SJSA1 (cell line): ENCODE measurements at places on chromosomes 6 and 20.

GRCh38 chr6:7047128-7047527 is 60.6 kb upstream of the RREB1 start:
- no peak for DNase-seq

DNA sequence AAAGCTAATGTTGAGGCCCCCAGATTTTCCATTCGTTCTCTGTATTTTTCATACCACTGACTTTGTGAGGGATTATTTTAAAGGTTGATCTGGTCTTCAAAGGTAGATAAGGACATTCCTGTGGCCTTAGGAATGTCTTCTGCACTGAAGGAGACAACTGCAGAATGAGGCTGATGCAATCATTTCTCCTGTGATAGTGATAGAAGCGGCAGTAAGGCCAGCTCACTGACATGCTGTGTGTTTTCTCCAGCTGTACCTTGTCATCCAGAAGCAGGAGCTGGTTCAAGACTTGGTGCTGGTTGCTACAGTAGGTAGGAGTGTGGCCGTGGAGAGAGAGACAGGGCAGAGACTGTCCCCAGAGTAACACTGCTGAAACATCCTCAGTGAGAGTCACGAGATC is 53.8 kb downstream of the DCBLD1 start:
- DNase-seq = no peak

DNA sequence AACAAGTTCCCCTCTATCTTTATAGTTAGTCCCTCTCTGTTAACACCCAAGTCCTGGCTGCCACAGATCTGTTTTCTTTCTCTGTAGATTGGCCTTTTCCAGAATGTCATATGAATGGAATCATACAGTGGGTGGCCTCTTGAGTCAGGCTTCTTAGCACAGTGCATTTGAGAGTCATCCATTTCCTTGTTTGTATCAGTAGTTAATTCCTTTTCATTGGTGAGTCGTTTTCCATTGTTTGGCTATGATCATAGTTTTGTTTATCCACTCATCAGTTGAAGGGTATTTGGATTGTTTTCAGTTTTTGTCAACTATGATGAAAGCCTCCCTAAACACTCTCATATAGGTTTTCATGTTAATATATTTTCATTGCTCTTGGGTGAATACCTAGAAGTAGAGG is 248.3 kb downstream of the ARID1B start:
- DNase-seq = no peak

GRCh38 chr20:1327827-1328679 is 886 bp downstream of the SDCBP2 start:
- DNase-seq = peak; percentile 31

GRCh38 chr6:94636780-94637385 is 940.5 kb upstream of the MANEA start:
- no peak for DNase-seq

GRCh38 chr20:4795394-4795793 is 73.7 kb downstream of the PRND start:
- peak; percentile 54 for DNase-seq

GRCh38 chr6:12010635-12011275 is 1.4 kb upstream of the HIVEP1 start:
- DNase-seq = no peak

GRCh38 chr20:43744151-43744611 is 17.4 kb upstream of the GTSF1L start:
- no peak for DNase-seq

GRCh38 chr6:113857556-113858479 is 673 bp downstream of the MARCKS start:
- DNase-seq = peak; percentile 51

DNA sequence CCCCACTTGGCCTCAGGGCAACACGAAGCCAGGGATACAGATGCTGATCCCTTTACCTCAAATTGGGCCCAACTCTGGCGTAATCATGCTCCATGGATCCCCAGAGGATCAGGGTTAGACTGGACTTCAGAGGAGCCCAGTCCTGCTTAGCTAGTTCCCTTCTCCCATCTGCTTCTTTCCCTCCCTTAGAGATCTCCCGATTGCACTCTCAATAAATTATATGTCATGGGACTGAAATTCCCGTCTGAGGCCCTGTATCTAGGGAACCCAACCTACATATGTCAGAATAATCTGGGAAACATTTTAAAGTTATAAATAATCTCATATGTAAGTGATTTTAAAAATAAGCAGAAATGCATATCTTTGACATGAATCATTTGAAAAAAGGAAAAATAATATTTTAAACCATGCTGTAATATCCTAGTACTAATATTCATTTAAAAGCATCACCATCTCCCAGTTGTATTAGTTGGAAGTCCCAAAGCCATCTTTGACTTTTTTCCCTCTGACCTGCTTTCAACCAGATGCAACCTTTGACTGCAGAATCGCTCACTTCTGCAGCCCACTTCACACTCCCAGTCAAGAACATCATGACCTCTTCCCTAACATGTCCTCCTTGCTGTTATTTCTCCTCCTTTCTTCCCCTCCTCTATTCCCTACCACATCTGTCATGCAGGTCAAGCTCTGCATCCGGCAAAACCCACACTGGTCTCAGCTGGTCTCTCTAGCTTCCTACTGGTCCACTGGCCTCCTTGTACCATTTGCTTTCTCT is 393.6 kb downstream of the BTBD3 start:
- DNase-seq = no peak

DNA sequence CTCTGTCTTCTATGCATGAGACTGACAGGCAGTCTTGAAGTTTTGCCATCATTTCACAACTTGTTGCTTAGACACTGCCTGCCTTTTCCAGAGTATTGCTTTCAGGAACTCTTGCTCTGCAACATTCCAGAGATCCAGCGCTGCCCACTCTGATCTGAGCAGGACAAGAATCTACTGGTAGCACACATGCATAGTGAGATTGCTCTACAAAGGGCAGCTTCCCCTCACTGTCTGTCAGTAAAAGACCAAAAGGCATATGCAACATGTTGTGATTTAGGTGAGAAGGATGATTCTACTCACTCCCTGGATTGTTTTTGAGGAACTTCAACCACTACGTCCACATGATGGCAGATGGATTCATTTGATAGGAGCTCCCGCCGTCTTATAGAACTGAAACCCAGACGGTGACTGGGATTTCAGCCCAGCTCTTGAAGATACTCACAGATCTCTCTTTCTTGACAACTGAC is 259.1 kb downstream of the ARID1B start:
- DNase-seq = no peak

- DNase-seq = no peak
These were observed 524.9 kb downstream of the PHF3 start for GRCh38 chr6:64160486-64160885.

DNA sequence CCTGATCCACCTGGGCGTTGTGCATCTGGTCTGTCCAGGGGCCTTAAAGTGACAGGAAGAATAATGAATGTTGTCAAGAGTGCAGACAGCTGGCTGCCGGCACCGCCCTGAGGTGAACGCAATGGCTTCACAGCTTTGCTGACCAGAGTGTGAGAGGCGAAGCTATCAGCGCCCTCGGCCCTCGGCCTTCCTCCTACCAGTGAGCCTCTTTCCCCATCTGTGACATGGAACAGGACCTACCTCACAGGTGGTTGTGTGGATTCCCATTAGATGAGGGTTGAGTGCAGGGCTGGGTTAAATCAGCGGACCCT is 54.8 kb downstream of the CTCFL start:
- DNase-seq = no peak

DNA sequence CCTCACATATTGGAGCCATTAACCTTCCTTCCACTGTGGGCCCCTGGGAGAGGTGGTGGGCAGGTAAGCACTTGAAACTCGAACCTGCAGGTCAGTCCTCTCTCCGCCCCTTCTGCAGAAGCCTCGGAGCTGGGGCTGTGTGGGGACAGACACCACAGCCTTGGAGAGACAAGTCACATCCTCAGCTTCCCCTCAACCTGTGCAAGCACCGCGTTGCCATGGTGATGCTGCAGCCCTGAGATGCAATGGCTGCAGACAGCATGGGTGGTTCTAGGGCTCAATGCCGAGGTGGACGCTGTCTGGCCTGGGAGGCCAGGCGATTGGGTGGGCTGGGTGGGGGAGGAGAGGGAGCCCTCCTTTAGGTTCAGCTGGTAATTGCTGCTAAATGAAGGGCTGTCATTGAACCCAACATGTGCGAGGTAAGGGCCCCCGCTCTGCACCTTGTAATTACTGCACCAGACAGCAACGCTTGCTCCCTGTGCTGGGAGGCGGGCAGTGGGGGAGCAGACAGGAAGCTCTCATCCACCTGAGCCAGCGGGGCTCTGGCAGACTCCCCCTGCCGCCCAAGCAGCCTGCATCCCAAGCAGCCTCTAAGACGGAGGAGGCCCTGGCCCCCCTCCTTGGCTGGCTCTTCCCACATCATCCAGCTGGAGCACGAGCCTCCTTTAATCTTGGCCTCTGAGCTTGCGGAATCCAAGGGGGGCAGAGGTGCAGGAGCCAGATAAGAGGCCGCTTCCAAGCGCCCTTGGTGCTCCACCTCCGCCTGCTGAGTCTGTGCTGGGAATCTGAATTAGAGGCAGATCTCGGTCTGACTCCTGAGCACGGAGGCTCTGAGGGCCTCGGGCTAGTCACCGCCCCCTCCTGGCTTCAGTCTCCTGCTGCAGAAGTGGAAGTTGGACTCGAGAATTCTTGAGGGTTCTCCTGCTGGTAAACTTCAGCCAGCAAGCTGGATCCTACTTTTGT is 39.8 kb upstream of the CDH22 start:
- no peak for DNase-seq

GRCh38 chr20:50762435-50763220 is 31.2 kb downstream of the PARD6B start:
- DNase-seq = peak; percentile 26

GRCh38 chr6:149965194-149966020 is 1.7 kb downstream of the ULBP1 start:
- no peak for DNase-seq

DNA sequence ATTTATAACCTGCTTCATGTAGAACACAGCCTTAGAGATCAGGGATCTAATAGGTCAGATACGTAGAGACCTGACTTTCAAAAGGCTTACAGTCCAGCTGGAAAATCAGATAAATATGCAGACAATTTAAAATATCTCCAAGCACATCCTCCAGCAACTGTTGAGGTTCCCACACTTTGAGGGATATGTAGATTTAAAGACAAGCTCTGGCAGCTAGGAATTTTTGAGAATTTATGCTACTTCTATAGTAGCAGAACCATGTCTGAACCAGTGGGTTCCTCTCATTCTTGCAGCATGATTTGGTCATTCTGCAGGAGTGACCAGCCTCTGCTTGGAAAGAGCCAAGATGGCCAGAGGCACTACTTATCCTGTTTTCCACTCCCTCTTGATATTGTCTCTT is 60.5 kb downstream of the CYB5R4 start:
- DNase-seq = no peak

DNA sequence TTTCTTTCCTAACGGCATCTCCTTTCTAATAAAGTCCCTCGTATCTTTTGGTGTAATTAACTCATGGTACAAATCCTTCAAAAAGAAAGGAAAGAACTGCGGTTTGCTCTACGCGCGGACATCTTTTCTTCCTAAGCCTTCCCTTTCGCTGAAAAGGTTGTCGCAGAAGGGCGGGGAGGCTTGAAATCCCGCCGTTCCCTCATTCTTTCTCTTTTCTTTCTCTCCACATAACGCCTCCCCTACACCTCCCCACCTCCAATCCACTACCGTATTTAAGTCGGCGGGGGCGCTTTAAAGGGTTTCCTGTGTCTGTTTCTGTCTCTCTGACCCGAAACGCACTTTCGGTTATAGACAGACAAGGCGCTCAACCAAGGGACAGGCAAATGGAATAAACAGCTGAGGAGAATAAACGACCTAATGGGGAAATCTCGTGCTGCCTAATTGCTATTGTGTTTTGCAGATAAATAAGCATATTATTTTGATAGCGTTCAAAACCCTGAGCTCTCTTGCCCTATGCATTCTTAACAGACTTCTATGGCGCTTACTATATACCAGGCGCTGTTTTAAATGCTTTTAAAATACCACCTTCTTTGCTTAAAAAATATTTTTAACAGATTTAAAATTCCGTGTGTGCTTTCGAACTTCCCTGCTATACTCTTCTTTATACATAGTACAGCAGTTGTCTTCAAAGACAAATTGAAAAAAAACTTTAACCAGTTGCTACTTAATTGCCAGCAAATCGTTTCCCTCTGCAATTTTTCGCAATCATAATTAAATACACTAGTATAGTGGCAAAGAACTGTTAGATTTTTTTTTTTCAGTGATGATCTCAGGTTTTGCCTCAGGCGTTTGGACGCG is 2.5 kb upstream of the HEY2 start:
- peak; percentile 41 for DNase-seq

DNA sequence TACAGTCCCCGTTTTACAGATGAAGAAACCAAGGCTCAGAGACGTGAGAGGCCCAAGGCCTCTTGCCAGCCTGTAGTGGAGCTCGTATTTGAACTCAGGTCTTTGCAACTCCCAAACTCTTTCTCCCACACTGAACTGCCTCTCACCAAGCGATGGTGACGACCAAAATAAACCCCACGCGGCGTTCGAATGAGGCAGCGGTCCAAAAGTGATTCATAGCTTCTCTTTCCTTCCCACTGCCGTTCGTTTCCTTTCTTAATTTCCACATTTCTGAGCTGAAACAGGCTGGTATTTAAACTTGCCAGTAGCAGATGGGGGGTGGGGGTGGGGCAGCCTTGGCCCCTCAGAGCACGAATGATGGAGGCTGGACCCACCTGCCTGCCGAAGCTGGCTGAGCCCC is 252.9 kb upstream of the KCNG1 start:
- DNase-seq = no peak

- no peak for DNase-seq
These were observed 38.0 kb upstream of the TASP1 start for GRCh38 chr20:13676682-13677081.

DNA sequence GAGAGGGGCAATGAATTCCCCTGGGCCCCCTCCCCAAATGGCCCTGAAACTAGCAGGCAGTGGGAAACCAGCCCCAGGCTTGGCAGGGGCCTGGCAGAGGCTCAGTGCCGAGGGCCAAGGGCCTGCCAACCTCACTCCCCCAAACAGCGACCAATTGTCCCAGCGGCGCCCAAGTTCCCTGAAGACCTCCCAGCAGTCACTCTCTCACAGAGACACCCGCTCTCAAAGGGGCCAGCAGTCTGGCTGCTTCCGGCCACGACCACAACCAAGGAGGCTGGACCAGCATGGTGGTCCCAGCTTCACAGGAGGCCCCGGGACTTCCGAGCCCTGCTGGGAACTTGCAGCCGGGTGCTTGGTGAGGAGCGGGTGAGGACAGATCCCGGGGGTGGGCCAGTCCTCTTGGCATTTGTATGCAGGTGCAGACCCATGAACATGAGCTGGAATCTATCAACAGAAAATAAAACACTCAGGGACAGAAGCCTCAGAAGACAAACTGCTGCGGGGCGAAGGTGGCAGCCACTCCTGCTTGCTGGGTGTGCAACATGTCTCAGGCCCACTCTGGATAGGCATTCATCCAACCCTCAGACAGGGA is 17.5 kb upstream of the SIRPA start:
- DNase-seq = peak; percentile 58

DNA sequence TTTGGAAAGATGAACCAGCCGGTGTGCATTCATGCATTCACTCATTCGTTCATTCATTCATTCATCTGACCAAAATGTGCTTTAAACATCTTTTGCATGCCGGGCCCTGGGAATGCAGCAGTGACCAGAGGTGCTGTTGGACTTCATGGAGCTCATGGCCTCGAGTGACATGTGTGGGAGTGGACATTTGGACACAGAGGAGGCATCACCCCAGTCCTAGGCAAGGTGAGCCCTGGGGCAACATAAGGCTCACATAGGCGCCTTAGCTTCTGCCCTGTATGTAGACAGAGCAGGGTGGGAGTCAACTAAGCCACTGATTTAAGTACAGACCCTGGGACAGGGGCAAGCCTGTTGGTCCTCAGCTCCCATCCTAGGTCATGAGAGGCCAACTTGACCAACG is 71.6 kb downstream of the STK35 start:
- DNase-seq = no peak
